ENCODE measurements at places on chromosomes 6 and 20. TPM values are rescaled to one million over a fixed set of nuclear protein-coding genes. Genes with fewer than 3 reads are reported as not detected.

PTK6 gene
- 3.4 TPM for polyA plus RNA-seq

SCRT2 gene
- not detected for polyA plus RNA-seq

CST1 gene
- polyA plus RNA-seq: 12.8 TPM

SAMD10 gene
- 3.8 TPM for polyA plus RNA-seq

PRDM13 gene
- polyA plus RNA-seq: not detected

KCNS1 gene
- 0.16 TPM for polyA plus RNA-seq

SLC17A3 gene
- not detected for polyA plus RNA-seq

HDGFL1 gene
- polyA plus RNA-seq: not detected

TENT5A gene
- 18.8 TPM for polyA plus RNA-seq

- DNase-seq: no peak
These were observed 101.5 kb upstream of the PTCHD4 start for GRCh38 chr6:48212501-48212900.

DNA sequence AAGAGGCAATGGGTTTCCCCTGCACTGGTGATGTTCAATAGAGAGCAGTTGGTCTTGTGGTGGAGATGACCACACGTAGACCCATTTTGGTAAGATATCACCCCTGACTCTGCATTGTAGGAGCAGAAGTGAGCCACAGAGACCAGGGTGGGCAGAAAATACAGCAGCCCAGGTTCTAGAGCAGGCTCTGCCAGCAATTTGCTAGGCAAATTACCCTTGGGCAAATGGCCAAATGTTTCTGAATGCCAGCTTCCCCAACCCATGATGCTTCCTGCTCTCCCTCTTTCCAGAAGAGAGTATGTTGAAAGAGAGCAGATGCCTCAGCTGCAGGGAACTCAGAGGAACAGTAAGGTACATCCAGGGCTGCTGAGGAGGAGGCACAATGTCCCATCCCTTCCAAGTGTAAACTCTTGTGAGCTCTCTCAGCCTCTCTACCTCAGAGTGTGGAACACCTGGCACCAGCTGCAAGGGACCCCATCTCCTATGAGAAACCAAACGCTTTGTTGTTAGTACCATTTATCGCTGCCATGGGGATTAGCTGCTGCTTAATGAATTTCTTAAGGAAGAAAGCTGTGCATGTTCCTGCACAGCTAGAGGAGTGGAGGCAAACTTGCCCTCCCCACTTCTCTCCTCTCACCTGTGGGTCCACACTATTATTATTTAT, 317.5 kb upstream of the MOCS1 start:
- DNase-seq: no peak

DNA sequence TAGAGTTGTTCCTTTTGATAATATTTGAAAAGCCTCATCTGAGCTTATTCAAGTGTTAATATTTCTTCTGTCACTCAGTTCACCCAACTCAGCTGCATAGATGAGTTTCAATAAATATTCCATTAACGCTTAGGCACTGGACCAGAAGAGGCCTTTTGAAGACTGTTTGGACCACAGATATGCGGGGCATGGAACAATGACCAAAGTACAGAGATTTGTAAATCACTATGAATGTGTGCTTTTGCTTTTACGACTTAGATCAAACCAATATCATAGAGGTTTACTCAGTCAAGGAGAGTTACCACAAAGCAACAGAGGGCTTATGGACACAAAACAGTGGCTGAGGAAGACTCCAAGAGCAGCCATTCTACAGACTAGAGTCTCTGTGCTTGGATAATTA, 99.9 kb downstream of the RTN4IP1 start:
- no peak for DNase-seq

GRCh38 chr6:125754566-125754965, 5.1 kb downstream of the HEY2 start:
- no peak for DNase-seq

DNA sequence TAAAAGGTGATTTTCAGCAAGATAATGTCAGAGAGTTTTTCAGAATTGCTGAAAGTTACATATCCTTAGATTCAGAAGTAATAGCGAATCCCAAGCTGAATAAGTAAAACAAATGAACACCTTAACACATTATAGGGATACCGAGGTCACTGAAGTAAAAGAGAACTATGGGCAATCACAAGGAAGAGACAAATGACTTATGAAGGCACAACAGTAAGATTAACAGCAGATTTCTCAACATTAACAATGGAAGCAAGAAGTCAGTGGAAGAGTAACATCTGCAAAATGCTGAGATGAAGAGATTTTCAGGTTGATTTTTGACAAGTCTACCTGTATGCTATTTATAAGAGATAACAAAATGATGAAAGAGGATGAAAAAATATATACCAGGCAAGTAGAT, 86.1 kb upstream of the EZR start:
- DNase-seq: no peak

GRCh38 chr6:163793011-163793983, 378.8 kb downstream of the QKI start:
- no peak for DNase-seq

GRCh38 chr6:47749757-47750156, 32.1 kb upstream of the OPN5 start:
- DNase-seq: no peak

DNA sequence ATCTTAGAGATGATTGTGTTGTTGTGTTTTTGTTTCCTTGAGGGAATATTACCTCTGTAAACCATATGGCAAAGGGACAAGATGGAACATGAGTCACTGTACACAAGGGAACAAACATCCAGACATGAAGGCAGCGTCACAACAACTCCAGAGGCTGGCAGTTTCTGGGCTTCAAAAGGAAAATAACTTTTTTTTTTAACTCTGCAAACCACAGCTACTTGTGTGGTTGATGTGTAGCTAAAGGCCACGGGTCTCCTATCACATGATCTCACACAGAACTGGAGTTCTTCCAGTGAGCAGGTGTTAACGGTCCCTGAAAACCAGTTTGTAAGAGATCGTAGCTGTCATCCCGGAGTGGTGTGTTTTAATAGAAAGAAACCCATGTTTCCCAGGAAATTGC, 33.2 kb upstream of the HBS1L start:
- no peak for DNase-seq

DNA sequence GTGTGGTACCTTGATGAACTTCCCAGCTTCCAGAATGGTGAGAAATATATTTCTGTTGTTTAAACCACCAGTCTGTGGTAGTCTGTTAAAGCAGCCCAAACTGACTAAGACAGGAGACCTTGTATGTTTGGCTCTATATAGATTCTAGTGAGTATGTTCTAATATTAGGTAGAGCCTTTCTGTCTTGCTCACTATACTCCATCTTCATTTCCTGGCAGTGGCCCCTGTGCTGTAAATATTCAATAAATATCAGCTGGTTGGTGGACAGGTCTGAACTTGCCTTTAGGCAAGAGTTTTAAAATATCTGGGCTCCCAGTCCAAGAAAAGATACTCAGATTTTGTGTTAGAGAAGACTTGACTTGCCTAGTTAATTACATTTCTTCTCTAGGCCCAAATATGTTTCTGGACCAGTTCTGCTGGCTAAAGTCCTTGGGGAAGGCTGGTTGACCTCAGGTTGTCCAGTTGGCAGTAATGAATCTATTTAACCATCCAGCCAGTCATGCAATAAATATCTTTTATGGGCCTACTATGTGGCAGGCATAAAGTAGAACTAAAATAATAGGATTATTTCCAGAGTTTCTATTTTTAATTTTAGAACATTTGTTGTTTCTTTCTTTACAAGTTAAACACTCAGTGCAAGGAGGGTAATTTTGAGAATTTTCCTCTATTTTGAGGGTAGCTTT, 22.3 kb downstream of the PPP1R14C start:
- no peak for DNase-seq

GRCh38 chr20:57596998-57597939, 23.0 kb downstream of the ZBP1 start:
- no peak for DNase-seq

DNA sequence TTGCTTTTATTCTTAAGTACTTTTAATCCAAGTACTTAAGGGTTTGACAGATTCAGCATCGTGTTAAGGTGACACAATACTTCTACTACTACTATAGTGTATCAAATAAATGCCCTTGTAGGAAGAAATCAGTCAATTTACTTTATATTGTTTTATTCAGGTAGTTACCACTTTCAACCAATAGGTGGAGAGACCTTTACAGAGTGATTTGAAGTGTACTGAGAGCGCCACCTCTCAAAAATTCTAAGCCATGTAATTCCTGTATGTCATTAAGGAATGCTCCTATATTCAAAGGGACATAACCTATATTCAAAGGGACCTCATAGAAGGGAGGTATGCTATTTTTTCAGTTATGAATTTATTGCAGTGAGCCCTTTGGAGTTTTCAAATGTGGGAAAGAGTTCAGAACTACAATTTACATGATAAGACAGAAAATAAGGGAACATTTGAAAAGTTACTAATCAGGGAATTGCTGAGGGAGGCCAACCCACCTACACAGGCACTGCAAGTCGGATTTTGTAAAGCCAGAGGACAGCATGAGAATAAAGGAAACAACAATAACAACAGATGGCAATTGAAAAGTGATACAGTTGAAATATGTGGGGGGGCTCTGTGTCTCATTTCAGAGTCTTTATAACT, 955.6 kb downstream of the TBC1D32 start:
- DNase-seq: no peak

DNA sequence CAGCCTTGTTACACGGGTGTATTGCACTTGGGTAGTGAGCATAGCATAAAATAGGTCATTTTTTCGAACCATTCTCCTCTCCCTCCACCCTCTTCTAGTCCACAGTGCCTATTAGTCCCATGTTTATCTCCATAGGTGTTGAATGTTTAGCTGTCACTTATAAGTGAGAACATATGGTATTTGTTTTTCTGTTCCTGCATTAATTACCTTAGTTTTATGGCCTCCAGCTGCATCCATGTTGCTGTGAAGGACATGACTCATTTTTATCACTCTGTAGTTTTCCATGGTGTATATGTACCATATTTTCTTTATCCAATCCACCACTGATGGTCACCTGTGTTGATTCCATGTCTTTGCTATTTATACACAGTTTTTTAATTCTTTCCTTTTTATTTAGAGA, 889.5 kb downstream of the EYS start:
- no peak for DNase-seq

- no peak for DNase-seq
These were observed 338.1 kb downstream of the SYNE1 start for GRCh38 chr6:152298848-152299735.

DNA sequence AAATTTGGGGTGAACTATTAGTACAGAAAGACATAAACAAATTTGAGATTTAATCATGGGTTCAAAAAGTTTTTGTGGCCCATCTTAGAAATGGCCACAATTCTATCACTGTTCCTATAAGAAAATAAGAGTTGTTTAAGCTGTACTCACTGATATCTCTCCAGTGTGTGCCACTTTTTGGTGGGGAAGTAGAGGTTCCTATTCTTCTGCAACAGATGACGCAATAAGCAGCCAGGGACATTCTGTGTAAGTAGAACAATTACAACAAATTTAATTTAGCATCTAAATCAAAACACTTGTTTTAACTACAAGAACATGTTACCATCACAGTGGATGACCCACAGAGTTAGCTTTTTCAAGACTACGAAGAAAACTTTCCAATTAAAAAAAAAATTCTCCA, 9.9 kb downstream of the SERAC1 start:
- no peak for DNase-seq

DNA sequence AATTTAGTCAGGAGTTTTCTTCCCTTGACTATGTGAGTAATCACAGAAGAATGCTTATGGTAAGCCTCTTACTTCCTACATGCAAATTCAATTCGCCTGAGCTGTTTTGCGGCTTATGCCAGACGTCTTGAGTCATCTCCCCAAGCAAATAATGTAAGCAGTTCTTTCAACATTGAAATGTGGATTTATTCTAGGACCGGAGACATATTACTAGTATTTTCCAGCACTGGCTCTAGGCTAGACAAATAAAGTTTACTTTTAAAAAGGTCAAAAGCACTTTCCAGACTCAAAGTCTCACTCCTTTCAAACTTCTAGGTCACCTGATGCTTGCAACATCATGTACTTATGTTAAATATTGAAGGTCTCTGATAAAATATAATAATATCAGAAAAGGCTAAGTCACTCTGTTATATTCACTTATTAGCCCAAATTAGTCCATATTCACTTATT, 38.1 kb upstream of the NOX3 start:
- DNase-seq: peak; percentile 36

DNA sequence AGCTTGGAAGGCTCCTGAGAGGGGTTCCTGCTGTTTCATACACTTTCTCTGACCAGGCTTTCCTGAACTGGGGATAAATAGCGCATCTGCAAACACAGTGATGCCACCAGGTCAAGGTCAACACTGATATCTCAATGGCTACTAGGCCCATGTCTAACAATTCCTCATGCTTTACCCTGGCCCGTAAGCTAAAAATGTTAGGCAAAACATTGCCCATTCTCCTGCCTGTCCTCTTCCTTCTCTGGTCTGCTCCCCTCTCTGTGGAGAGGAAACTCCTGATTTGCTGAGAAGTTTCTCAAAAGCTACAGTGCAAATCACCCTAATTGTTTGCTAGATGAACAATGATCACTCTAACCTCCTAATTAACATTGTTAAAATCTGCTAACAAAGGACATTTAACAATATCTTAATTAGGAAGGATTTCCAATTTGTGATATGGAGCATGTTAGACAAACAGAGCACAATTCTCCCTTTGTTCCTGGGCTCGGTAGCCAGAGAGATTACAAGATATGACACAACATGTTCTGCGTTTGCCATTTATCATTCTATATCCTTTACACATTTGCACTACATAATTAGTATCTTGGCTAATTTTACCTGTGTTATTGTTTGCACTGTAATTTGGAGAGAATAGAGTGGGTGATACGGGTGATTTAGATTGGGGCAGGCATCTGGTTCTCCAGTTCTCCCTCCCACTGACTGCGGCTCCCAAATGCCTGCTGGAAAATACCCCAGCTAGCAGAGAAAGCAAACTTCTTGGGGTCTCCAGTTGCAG, 266.8 kb downstream of the CD83 start:
- no peak for DNase-seq

DNA sequence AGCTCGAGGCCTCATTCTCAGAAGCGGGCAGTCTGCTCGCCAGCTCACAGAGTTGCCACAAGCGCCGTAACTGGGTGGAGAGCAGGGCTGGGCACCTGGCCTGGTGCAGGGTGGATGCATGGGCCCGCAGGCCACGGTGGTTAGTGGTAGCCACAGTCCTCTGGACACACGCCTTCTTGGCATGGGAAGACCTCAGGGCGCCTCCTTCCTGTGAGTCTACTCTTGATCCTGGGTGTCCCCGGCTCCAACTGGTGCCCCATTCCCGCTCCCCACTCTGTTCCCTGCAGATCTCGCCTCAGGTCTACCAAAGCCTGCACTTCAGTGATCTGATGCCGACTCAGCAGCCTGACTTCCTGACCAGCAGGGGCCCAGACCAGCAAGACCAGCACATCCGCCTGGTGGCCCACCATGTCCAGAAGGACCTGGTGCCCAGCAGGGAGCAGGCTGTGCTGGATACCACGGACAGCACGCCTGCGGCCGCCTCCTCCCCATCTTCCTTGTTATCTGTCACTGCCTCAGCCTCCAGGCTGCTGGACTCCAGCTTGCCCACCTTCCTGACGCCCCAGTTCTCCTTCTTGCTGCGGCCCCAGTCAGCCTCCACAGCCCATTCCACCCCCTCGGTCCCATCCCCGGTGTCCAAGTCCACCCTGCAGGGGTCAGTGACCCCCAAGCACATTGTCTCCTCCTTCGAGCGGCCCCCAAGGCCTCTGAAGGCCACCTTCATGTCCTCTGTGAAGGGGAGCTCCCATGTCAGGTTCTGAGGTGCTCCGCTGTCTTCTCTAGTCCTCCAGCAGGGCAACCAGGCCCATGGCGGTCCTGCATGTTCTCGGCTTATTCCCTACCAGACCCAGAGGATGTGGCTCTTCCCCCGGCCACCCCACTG, 43.1 kb downstream of the SUN5 start:
- DNase-seq: no peak

GRCh38 chr20:38104285-38104684, 60.8 kb downstream of the TGM2 start:
- no peak for DNase-seq

Data from urinary bladder (tissue), 4 donors.